ENCODE measurements at places on chromosomes 16 and 17.

DNA sequence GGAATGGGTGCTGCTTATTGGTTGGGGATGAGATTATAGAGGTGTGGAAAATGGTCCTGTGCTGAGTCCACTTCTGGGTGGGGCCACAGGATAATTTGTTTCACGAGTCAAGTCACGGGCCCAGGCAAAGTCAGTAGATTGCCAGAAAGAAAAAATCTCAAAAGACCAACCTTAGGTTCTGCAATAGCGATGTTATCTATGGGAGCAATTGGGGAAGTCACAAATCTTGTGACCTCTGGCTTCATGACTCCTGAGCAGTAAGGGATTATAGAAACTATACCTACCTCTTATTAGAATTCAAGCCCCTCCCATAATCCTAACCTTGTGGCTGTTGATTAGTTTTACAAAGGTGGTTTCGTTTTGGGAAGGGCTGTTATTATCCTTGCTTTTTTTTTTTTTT lies 31.4 kb downstream of the WWP2 start:
- DNase-seq = no peak

GRCh38 chr16:84718-85406 lies 6.8 kb downstream of the MPG start:
- DNase-seq = no peak

DNA sequence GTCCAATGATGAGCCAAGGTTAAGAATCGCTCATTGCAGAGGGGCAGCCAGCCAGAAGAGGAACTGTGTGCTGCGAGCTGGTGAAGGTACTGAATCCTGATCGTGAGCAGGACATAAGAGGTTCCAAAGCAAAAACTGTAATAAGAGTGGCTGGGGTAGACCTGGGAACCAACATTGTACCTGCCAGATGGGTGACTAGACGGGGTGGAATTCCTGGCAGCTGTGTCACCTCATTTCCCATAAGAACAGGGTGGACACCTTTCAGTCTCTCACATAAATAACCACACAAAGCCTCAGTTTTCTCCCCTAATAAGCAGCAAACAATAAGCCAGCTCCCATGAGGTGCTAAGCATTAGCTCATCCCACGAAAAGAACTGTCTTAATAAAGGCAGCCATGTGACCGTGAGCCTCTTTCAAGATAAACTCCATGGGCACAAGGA lies 290.3 kb downstream of the SOX9 start:
- DNase-seq = no peak

GRCh38 chr17:77424585-77425344 lies 284.0 kb downstream of the SEC14L1 start:
- no peak for DNase-seq

DNA sequence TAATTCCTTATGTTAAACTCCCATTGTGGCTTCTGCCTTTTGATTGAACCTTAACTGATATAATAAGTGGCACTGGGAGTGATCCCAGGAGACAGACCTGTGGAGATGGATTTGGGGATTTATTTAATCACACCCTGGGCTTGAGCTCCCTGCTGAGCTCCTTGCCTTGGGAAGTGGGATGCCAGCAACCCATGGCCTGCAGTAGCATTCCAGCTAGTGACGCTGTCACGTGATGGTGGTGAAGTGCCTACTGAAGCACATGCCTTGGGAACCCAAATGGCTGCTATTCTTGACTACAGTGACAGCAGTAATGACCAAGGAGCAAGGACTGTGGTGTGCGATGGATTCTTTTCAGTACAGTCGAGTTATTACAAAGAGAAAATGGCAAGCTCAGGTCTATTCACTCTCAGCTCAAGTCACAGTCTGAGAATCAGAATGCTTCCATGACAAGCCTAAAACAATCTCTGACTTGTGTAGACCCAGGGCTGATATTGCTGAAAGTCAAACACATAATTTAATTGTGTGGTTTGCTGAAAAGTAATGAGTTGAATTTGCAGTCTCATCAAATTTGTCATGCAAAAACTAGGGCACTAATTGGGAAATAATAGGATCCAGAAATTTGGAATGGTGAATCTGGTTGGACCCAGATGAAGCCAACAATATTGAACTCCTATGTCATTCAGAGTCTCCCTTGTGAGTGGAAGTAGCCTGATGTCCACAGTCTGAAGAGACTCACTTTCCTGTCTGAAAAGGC lies 47.1 kb downstream of the BCL7C start:
- no peak for DNase-seq

DNA sequence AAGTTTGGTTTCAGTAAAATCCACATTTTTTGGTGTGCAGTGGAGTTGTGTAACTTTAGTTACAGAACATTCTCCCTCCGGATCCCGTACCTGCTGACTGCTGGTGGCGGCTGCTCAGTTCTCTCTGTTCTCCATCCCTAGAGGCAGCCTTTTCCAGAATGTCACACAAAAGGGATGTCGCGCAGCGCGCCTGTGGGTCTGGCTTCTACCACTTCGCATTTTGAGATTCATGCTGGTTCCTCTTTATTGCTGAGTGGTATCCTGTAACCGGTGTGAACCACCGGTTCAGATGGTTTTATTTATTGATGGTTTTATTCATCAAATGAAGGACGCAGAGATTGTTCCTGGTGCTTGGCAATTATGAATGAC lies 981 bp upstream of the CEP131 start:
- no peak for DNase-seq

- no peak for DNase-seq
Observed at GRCh38 chr16:67148656-67149275, 2.0 kb downstream of the B3GNT9 start.

DNA sequence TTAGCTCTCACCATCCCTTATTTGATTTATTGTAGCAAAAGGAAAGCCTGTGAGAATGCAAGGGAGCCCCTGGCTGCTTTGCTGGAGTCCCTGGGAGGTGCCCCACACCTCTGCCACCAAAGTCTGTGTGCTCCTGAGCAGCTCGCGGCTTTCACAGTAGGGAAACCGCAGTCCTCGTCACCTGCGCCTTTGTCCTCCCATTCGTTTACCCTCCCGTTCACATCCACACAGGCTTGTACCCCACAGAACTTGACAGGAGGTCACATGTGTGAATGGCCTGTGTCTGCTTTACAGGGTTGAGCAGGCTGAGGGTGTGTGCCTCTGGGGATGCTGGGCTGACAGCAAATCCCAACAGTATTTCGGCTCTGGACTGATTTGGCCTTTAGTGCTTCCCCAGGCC lies 152.5 kb downstream of the LGALS9B start:
- DNase-seq = no peak

DNA sequence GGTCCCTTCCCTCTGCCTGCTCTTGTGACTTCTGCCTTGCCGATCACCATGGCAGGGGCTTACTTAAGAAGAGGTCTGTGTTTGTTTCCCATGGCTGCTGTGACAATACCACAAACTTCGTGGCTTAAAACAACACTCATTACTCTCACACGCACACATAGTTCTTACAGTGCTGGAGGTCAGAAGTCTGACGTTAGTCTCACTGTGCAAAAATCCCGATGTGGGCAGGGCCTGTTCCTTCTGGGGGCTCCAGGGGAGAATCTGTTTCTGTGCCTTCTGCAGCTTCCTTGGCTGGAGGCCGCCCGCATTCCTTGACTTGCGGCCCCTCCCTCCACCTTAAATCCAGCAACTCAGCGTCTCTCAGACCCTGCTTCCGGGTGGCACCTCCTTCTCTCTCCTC lies 249.2 kb upstream of the GSE1 start:
- DNase-seq = no peak

DNA sequence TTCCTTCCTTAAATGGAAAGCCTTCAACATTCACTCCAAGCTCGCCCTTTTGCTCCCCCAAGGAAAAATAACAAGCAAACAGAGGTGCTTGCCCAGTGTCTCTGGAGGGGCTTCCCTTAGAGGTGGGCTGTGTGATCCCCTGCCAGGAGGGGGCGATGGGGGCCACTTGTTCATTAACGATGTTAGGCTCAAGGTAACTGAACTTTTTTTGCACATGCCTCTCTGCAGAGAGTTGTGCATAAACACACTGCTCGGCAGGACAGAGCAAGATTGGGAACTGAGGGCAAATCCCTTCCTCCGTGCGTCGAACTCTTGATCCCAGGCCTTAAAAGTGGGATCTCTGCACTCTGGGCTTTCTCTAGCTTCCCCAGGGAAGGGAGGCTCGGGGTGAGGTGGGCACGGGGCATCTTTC lies 15.5 kb upstream of the NAGLU start:
- DNase-seq = no peak

- DNase-seq = no peak
Observed at GRCh38 chr16:81170824-81171223, 67.7 kb upstream of the BCO1 start.

GRCh38 chr16:47705266-47705665 lies 244.1 kb downstream of the PHKB start:
- no peak for DNase-seq

GRCh38 chr17:77803726-77804125 lies 154.8 kb upstream of the TNRC6C start:
- no peak for DNase-seq

DNA sequence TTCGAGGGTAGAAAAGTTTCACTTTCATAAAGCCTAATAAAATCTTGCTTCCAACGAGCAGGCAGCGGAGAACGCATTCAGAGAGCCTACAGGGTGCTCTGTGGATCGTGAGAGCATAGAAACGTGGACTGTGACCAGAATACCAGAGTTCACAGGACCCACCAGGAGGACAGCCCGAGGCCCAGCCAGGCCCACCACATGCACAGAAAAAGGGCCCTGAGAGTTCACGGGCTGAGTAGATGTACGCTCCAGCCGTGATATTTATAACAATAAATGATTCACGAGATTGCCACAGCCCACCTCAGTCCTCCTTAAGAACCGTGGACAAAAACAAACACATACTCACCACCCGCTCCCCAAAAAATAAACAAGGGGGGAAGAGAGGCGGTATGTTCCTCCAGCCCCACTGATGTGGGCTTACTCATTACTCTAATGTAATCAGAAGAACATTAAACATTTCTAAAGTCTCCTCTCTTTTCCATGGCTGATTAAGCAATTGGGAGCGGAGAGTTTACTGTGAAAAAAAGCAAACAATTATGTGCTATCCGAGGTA lies 207.2 kb downstream of the C16orf78 start:
- DNase-seq = no peak

DNA sequence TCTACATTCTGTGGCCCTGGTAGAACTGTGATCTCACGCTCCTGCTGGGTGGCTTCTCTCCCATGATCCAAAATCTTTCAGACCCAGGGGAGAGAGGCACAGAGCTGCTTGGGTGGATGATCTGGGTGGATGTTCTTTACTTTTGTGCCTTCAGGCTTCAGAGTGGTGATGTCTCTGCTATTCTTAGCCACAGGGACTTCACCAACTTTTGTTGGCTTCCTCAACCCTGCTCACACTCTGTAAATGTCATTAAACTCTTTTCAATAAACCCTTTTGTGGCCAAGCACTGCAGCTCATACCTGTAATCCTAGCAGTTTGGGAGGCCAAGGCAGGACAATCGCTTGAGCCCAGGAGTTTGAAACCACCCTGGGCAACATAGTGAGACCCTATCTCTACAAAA lies 7.6 kb downstream of the CLEC10A start:
- no peak for DNase-seq

DNA sequence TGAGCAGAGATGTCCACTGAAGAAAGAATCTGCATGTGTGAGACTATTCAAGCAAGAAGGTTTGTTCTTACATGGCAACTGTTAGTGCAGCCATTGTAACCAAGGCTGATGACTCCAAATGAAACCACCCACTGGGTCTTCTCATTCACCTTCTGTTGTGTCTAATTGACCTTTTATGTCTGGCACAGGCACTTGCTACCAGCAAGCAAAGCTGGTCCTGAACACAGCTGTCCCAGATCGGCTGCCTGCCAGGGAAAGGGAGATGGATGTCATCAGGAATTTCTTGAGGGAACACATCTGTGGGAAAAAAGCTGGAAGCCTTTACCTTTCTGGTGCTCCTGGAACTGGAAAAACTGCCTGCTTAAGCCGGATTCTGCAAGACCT lies 3.6 kb downstream of the CDC6 start:
- no peak for DNase-seq

GRCh38 chr17:2700030-2700490 lies 11.5 kb downstream of the CLUH start:
- no peak for DNase-seq
